Astrocyte of the spinal cord (primary cell): ENCODE measurements at places on chromosomes 16 and 17.

- no peak for DNase-seq
Measured at GRCh38 chr17:5133311-5133710, 17.5 kb downstream of the USP6 start.

GRCh38 chr16:52298769-52299168 lies 248.2 kb downstream of the TOX3 start:
- no peak for DNase-seq

GRCh38 chr16:56700195-56700594 lies 17.9 kb downstream of the MT1X start:
- DNase-seq, result no peak

DNA sequence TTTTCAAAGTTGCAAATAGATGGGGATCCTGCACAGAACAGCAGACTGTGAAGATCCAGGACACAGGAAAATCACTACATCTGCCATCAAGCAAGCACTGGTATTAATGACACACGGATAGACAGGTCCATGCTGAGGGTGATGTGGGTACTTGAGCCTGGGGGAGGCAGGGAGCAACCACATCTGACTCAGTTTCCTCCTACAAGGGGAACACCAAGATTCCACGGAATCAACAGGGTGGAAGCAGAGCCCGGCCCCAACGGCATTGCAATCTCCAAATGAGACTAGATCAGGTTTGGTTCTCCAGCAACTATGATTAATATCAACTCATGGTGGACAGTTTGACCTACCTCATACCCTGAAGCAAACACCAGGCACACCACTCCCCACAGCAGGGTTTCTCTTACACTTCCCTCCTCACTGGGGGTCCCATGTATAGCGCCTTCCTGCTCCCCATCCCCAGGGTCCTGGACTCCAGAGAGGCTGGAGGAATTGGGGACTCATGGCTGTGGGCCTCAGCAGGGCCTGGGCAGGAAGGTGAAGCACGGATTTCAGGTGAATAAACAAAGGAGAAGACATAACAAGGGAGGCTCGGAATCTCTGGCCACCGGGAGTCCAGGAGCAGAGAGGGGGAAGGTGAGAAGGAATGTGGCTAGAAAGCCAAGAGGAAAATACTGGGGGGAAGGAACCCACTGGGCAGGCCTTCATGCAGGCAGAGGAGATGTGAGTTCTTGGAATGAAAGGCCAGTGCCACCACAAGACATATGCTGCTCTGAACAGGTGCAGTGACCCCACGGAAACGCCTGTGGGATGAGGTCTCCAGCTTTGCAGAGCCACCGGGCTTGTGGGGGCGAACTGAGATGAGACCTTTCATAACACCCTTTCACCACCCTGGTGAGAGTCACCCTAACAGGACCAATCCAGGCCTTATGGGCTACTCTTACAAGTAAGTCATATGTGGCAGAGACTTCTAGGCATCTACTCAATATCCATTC lies 29.5 kb upstream of the PIK3R6 start:
- no peak for DNase-seq

DNA sequence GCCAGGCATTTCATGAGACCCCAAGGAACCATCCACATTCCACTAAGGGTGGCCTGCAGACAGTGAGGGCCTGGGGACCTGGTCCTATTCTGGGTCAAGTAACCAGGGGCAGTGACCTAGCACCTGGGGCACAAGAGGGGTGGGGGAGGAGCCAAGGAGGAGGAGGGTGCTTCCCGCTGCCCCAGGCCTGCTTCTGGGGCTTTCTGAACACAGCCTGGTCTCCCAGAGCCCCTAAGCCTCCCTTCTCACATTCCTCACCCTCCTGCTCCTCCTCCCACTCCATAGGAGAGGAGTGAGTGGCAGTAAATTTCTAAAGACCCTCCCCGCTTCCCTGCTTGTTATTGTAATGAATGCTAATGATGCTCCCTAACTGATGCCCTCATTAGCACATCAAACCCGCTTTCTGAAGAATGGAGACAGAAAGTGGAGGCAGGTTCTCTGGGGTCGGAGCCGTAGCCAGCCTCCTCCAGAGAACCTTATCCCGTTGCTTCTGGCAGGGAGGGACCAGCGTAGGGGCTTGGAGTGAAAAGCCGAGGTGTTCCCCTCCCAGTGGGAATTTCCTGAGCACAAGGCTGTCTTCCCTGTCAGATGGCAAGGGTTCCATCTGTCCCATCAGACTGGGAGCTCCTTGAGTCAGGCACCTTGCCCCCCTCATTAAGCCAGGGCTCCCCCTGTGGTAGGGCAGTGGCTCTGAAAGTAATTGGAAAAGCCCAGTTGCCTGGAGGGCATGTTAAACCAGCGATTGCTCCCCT lies 3.7 kb upstream of the SRCIN1 start:
- no peak for DNase-seq

DNA sequence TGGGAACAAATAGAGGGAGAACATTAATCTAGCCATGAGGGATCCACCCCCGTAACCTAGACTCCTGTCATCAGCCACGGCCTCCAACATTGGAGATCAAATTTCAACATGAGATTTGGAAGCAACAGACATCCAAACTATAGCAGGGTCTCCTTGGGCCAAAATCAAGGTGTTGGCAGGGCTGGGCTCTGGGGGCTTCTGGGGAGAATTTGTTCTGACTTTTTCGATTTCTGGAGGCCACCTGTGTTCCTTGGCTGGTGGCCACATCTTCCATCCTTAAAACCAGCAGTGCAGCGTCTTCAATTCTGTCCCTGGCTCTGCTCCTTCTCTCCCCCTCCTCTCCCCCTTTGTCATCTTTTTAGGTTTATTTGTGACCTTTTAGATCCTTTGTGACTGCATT lies 546.2 kb downstream of the WWOX start:
- no peak for DNase-seq

- no peak for DNase-seq
Measured at GRCh38 chr17:12683299-12683698, 17.6 kb downstream of the MYOCD start.

DNA sequence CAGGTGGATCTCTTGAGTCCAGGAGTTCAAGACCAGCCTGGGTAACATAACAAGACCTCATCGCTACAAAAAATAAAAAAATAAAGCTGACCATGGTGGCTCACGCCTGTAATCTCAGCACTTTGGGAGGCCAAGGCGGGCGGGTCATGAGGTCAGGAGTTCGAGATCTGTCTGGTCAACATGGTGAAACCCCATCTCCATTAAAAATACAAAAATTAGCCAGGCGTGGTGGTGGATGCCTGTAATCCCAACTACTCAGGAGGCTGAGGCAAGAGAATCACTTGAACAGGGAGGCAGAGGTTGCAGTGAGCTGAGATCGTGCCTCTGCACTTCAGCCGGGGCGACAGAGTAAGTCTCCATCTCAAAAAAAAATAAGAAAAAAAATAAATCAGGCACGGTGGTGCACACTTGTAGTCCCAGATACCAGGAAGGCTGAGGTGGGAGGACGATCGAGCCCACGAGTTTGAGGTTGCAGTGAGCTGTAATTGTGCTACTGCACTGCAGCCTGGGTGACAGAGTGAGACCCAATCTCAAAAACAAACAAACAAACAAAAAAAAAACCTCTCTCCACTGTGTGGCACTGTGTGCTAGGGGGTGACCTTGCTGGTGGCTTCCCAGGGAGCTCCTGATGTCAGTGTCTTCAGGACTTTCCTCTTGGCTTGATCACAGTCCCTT lies 19.8 kb upstream of the MAPK3 start:
- no peak for DNase-seq

GRCh38 chr16:57946181-57946801 lies 24.6 kb downstream of the CNGB1 start:
- DNase-seq, result no peak

- no peak for DNase-seq
Measured at GRCh38 chr17:37360632-37361031, 15.2 kb upstream of the C17orf78 start.

DNA sequence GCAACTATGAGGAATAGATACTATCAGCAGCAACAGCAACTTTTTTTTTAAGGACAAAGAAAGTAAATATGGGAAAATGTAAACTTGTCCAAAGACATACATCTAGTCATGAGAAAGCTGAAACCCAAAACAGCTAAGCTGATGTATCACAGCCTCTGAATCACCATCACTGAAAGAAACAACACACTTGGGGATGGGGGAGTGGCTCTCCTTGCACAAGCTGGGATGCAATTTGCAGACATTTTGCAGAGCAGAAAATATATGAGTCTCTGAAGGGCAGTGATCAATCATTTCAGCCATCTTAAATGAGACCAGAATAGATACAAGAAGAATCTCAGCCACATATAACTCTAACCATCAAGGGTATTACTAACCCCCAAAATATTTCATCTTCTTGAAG lies 79.1 kb downstream of the GRIN2A start:
- DNase-seq, result peak; percentile 38

DNA sequence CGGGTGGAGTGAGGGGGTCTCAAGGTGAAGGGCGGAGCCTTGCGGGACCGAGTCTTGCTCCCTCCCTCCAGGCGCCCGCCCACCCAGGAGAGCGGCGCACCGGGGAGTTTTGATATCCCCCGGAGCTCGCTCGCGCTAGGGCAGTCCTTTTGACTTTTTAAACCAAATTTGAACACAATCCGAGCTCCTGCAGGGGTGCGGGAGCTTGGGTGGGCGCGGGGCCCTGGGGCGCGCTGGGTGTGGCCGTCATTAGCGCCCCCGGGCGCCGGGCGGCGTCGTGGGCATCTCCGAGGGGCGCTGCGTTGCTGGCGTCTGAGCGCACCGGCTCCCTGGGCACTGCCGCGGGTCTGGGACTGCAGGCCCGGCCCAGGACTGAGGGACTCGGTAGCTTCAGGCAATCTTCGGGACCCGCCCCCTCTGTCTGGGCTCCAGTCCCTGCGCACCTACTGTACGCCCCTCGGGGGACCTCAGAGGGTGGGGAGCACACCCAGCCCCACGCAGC lies 10.9 kb downstream of the MAF start:
- no peak for DNase-seq

DNA sequence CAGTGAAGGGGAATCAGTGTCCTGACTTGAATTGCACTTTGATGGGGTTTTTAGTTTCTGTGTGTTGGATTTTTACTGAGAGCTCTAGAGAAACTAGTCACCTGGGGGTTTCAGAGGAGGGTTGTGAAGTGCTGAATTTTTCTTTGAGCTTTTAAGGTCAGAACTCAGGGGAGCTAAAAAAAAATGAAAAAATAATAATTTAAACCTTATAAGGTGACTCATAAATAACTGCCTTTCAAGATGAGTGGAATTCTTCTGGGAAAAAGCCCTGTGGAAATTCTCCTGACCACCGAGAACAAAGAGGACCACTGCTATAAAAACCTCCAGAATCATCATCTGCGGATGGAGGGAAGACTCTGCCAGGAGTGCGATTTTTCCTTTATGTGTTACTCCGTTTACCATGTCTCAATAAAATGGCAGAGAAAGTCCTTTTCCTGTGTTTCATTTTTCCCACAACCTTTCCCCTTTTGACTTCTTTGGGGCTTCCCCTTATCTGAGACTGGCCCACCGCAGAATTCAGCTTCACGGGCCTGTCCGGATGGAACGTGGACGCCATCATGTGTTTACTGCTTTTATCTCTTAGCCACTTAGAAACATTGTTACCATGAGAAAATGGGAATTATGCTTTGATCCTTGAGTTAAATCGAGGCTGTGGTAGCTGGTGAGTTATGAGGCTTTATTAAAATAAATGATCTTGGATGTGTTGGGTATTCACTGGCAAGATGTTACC lies 39.7 kb downstream of the RPTOR start:
- peak; percentile 65 for DNase-seq

- DNase-seq, result no peak
Measured at GRCh38 chr16:23244122-23244521, 58.0 kb upstream of the SCNN1B start.

- no peak for DNase-seq
Measured at GRCh38 chr17:17313350-17313991, 10.3 kb downstream of the NT5M start.

DNA sequence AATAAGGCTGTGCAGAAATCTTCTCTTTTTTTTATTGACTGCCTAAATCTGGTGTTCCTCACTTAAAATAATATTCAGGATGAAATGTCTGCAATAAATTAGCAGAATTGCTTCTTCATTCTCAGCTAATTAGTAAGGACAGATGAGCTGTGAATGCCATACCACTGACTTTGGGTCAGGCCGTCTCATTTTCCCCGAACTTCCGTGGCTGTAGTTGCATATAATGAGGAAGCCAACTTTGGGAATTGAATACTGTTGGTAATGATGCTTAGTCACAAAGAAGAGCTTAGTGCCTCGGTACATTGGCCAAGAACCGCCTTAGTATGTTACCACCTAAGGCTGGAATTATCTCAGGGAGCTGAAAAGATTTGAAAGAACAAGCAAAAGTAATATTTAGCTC lies 47.6 kb downstream of the NUP93 start:
- no peak for DNase-seq

DNA sequence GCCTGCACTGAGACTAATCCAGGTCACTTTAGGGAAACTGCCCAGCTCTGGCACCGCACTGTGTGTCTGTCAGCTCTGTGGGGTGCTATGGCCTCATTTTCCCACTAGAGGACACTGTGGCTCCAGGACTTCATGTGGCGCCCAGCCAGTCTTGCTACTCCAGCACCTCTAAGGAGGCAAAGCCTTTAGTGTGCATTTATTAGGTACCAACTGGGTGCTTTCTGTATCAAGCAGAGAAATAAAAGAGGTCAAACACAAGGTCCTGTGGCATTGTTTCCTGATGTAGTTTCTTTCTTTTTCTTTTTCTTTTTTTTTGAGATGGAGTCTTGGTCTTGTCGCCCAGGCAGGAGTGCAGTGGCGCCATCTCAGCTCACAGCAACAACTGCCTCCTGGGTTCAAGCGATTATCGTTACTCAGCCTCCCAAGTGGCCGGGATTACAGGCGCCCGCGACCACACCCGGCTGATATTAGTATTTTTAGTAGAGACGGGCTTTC lies 12.5 kb upstream of the RHBDL3 start:
- peak; percentile 71 for DNase-seq

DNA sequence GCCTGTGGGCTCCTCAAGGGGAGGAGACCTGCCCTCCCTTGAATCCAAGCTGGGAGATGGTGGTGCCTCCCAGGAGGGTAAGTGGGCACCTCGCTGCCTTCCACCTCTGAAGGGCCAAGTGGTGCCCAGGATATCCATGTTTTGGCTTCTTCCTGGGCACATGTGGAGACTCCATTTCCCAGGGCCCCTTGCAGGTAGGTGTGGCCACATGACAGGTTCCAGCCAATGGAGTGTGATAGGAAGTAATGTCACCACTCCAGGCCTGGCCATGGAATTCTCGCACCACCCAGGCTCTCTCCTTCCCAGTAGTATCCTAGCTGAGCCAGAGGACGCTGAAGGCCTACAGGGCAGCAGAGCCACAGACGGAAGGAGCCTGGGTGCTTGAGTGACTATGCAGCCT lies 17.6 kb upstream of the PEMT start:
- no peak for DNase-seq

- no peak for DNase-seq
Measured at GRCh38 chr16:14549789-14550153, 80.3 kb downstream of the PARN start.
